K562 (cell line): ENCODE measurements at places on chromosomes 2 and 18. TPM values are rescaled to one million over a fixed set of nuclear protein-coding genes. Genes with fewer than 3 reads are reported as not detected.

The GATA6 gene
- total RNA-seq: 0.24 and 0.29 TPM in 2 replicates

GRCh38 chr2:119280680-119281079, 57.0 kb downstream of the STEAP3 start:
- no peak for DNase-seq

GRCh38 chr2:26838121-26838906, 9.6 kb upstream of the DPYSL5 start:
- no peak for DNase-seq

- no peak for DNase-seq
Measured at GRCh38 chr18:44588508-44588907, 92.2 kb upstream of the SETBP1 start.

DNA sequence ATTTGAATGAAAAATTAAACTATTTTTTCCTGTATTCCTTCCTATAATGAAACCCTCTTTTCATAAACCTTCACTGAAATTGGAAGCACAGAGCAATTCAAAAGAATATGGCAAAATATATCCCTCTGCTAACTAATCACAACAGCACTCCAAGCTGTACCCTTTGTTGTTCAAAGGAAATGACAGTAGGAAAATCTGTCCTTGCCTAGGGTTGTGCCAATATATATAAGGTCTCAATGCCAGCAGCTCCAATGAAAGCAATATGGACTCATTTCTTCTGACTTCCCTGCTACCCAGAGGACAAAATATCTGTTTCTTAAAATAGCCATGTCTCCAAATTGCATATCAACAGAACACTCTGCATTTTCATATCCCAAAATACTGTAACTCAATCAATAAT, 373.9 kb upstream of the MC4R start:
- DNase-seq: no peak

- no peak for DNase-seq
Measured at GRCh38 chr2:1235806-1236205, 177.5 kb upstream of the TPO start.
